ENCODE measurements at places on chromosomes 13 and 19. TPM values are rescaled to one million over a fixed set of nuclear protein-coding genes. Genes with fewer than 3 reads are reported as not detected.
A peak's percentile ranks its signal among the peaks of the same experiment; 100 is the strongest.

The NLRP7 gene
- not detected for total RNA-seq

The MRPS12 gene
- 156 TPM for total RNA-seq

The ATP4B gene
- total RNA-seq = not detected

The CGB7 gene
- total RNA-seq = 0.04 TPM

The SMG9 gene
- total RNA-seq = 48.8 TPM

The ZNF296 gene
- total RNA-seq = 0.52 TPM

The LPAR6 gene
- total RNA-seq = 3.6 TPM

The ENOX1 gene
- 0.95 TPM for total RNA-seq

GRCh38 chr19:18273561-18274218, 562 bp downstream of the IQCN start:
- DNase-seq = no peak

DNA sequence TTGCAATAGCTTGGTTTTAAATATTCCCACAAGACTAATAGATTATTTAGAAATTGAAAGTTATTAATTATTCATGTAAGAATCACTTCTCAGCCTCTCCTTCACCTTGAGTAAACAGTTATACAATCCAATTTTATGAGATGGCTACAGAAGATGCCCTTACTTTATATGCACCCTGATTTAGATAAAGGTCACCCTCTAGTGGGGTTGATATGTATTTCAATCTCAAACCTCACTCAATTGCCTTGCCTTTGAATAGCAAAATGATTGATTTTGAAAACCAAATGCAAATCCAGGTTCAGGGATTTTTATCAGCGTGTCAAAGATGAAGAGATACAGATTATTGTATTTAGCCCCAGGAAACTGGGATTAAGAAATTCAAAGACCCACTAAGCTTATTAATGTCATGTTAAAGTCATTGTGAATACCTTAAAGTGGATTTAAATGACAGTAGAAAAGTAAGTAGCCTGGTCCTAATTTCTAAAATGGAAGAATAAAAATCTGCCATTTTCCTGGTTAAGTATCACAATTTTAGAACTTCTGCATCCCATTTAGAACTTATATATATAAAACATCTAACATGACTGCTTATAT, 305.1 kb downstream of the ITGBL1 start:
- DNase-seq = peak; percentile 70

DNA sequence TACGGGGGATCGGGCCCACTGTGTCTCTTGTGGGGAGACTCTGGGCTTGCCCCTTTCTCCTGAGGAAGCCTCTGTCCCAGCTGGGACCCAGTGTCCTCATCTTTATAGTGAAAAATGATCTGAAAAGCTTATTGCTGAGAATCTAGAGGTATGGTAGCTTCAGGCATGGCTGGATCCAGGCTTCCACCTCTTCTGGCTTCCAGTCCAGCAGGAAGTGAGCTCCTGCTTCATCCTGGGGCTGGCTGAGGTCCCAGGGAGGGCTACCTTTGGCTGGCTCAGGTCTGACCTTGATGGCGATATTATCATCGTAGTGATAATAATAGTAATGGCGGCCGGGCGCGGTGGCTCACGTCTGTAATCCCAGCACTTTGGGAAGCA, 3.0 kb downstream of the SLC5A5 start:
- DNase-seq = no peak

DNA sequence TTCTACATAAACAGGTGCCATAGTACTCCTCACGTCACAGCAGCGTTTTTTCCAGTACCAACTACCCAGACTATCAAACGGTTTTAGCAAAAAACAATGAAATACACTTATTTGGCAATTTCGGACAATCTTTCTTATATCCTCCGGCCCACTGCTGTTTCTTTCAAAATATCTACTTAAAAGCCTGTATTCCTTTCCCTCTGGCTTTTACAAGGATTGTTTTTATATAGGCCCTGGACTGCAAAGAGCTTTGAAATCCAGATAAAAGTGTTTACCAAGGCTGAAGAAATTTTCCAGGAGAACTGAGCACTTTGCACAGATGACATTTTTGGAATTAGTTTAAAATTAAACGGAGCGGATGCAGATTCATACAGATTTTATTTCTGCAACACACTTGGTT, 255.9 kb upstream of the STARD13 start:
- DNase-seq = no peak

DNA sequence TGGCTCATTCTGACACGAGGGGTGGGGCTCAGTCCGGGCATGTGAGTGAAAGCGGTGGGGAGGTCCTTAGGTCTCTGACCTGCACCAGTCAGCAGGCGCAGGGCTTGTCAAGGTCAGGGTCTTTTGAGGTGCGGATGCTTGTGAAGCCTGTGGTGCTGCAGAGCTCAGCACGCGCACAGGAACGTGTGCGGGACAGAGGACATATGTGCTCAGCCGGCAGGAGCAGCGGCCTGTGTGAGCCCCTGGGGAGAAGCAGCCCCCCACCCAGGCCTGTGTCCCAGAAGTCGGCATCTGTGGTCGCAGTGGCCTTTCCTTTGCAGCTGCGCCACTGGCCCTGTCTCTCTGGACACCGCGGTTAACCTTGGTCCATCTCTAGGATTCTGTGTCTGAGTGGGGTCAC, 30.9 kb downstream of the ATP4B start:
- no peak for DNase-seq

DNA sequence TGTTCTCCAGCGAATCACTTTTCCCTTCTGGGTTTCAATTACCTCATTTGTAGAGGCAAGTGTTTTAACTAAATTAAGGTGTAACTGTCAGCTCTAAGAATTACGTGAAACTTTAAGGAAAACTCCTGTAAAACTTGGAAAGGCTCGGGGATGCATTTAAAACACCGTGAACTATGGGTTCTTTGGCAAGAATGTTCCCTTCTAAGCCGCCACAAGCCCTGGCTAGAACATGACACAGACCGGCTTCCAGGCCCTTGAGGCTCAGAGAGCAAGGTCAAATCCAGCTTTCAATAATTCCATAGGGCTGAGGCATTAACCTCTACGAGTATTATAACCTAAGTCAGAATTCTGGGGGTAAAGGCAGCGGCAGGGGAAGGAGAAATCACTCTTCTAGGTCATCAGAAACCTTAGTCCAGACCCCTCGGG, 685 bp downstream of the VWA8 start:
- DNase-seq = peak; percentile 9

- DNase-seq = no peak
These were observed 187.7 kb downstream of the RAP2A start for GRCh38 chr13:97621631-97622030.

DNA sequence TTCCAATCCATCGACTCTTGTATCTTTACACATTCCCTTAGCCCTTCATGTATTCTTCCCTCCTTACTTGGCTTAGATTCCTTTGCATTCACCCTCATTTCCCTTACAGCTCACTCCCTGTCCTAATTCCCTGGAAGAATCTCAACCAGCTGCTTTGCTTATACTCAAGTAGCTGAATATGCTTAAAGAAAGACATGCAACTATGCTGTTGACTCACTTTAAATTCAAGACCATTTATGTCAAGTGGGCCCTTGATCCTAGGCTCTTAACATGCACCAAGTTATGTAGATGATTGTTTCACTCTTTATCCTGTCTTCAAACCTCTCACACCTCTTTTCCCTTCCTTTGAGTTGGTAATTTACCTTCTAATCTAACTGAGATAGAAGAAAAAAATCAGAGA, 7.4 kb downstream of the CCDC122 start:
- no peak for DNase-seq

GRCh38 chr13:43364210-43365038, 341.0 kb downstream of the DNAJC15 start:
- no peak for DNase-seq

Measured in PC-3 (cell line).